ENCODE measurements at places on chromosomes 6 and 20. TPM values are rescaled to one million over a fixed set of nuclear protein-coding genes. Genes with fewer than 3 reads are reported as not detected.

The GSTA2 gene
- 0.50 TPM for total RNA-seq

The TRIM15 gene
- not detected for total RNA-seq

The SOX4 gene
- 22.3 TPM for total RNA-seq

The GJA10 gene
- not detected for total RNA-seq

The COL9A1 gene
- not detected for total RNA-seq

The PPP1R14C gene
- 46.8 TPM for total RNA-seq

The POM121L2 gene
- not detected for total RNA-seq

The REM1 gene
- not detected for total RNA-seq

The ATP9A gene
- total RNA-seq: 37.0 TPM

The CST4 gene
- total RNA-seq: not detected

The SGK1 gene
- total RNA-seq: 755 TPM

The PACRG gene
- total RNA-seq: 1.0 TPM

The EYA2 gene
- total RNA-seq: 1.0 TPM

The SMIM28 gene
- total RNA-seq: not detected

The C6orf118 gene
- not detected for total RNA-seq

The SLC22A2 gene
- not detected for total RNA-seq

The GMPR gene
- 0.51 TPM for total RNA-seq

The PLCG1 gene
- total RNA-seq: 75.8 TPM

The ARMC2 gene
- total RNA-seq: 1.5 TPM

The KCNG1 gene
- 53.0 TPM for total RNA-seq

The SLC35D3 gene
- not detected for total RNA-seq

The NTSR1 gene
- total RNA-seq: not detected

The WFDC5 gene
- total RNA-seq: 0.78 TPM

The APOBEC2 gene
- total RNA-seq: not detected

The SCRT2 gene
- not detected for total RNA-seq

The CFB gene
- total RNA-seq: 1.7 TPM

The NANP gene
- total RNA-seq: 6.6 TPM

The FERMT1 gene
- 128 TPM for total RNA-seq

The ATXN1 gene
- 18.5 TPM for total RNA-seq

The CAGE1 gene
- total RNA-seq: 0.14 TPM

The DDR1 gene
- 315 TPM for total RNA-seq

The AVP gene
- not detected for total RNA-seq

The PLAGL1 gene
- total RNA-seq: 27.1 TPM

Measured in mammary epithelial cell (primary cell).